Activated T-cell treated with anti-CD3 and anti-CD28 coated beads, Interleukin-2, amount 50 U/mL, for 4 hours (primary cell): ENCODE measurements at places on chromosomes 5 and 9. TPM values are rescaled to one million over a fixed set of nuclear protein-coding genes. Genes with fewer than 3 reads are reported as not detected.

The COMMD10 gene
- total RNA-seq, result 22.9 TPM

The SPINK1 gene
- total RNA-seq, result 2.0 TPM

The NIM1K gene
- total RNA-seq, result 0.65 TPM

The GABRA1 gene
- not detected for total RNA-seq

The RFESD gene
- total RNA-seq, result 3.2 TPM
